NCI-H345 (cell line): ENCODE measurements at places on chromosomes 3 and 15.

DNA sequence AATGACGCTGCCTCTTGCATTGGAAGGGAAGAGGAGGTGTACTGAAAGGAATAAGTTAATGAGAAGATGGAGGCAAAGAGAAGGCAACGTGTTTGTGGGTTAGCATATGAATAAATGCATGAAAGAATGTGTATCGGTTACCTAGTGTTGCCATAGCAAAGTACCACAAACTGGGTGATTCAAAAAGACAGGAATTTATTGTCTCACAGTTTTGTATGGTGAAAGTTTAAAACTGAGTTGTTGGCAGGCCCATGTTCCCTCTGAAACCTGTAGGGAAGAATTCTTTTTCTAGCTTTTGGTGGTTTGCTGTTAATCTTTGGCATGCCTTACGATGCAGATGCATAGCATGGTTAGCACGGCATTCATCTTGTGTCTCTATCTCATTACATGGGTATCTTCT lies 729.9 kb downstream of the MECOM start:
- DNase-seq: no peak

- DNase-seq: no peak
These were observed 283.3 kb upstream of the TPRG1 start for GRCh38 chr3:188888321-188889053.

GRCh38 chr3:142896201-142896755 lies 7.4 kb upstream of the PCOLCE2 start:
- DNase-seq: no peak

DNA sequence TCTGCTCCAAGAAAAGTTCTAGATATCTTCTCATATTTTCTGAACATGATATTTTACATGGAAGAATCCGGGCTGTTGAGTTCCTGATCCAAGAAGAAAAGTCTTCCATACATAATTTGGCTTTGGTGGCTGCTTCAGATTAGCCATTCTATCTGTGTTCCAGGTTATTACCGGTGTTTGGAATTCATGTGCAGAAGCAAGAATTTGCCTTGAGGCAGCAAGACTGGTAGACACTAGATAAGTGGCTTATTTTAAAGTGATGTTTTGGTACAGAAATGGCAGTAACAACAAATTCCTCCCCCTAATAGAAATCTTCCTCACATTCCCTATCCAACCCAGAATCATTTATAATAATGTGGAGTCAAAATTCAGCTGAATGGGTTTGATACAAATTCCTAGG lies 29.2 kb downstream of the MITF start:
- no peak for DNase-seq

DNA sequence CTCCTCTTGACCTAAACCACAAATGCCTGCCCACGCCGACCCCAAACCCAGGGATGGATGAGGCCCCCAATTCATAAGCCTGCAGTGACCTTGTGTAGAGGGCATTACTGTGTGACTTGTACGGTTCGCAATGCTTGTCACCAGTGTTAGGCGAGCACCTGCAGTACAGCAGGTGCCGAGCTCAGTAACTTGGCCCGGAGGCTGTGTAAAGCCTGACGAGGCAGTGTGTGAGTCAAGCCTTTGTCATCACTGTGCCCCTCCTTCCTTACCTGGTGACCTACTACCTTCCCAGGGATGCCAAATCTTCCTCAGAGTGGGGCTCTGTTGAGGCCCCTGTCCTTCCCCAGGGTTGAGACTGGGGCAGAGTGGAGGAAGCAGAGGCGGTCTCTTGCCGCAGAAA lies 37.2 kb upstream of the TMEM115 start:
- no peak for DNase-seq

- no peak for DNase-seq
These were observed 160.1 kb upstream of the PDZRN3 start for GRCh38 chr3:73784686-73785392.

- no peak for DNase-seq
These were observed 1033.8 kb downstream of the DIPK2A start for GRCh38 chr3:145005427-145005826.

DNA sequence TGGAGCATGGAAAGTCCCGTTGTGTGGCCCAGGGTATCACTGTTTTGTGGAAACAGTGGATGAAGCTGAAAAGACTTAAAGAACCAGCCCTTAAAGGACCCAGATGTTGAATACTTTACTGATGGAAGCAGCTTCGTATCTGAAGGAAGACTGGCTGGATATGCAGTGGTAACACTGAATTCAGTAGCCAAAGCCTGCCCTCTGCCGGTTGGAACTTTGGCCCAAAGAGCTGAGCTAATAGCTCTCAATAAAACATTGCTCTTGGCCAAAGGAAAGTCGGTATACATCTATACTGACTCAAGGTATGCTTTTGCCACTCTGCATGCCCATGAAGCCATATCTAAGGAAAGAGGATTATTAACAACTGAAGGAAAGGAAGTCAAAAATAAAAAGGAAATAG lies 885.4 kb downstream of the PDCD6IP start:
- no peak for DNase-seq

GRCh38 chr15:46595016-46595415 lies 960.2 kb downstream of the SQOR start:
- DNase-seq: no peak

- DNase-seq: no peak
These were observed 113.8 kb upstream of the MEF2A start for GRCh38 chr15:99452010-99452409.

DNA sequence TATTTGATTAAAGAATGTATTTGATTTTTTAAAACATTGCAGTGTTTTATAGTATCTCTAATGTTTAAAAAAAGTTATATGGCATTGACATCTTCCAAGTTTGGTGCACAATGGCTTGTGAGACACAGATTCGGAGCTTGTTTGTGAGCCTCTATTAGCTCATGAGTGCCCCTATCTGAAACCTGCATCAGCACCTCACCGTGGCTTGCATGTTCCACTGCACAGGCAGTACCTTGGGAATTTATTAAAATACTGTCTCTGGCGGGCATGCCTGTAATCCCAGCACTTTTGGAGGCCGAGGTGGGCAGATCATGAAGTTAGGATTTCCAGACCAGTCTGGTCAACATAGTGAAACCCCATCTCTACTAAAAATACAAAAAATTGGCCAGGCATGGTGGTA lies 6.8 kb upstream of the RTP2 start:
- no peak for DNase-seq

GRCh38 chr15:67803996-67804843 lies 21.1 kb upstream of the SKOR1 start:
- DNase-seq: no peak

GRCh38 chr3:98770261-98771039 lies 7.3 kb downstream of the ST3GAL6 start:
- no peak for DNase-seq

GRCh38 chr15:37783290-37783689 lies 151.2 kb upstream of the TMCO5A start:
- no peak for DNase-seq

- DNase-seq: no peak
These were observed 51.3 kb downstream of the TPRG1 start for GRCh38 chr3:189222927-189223636.

DNA sequence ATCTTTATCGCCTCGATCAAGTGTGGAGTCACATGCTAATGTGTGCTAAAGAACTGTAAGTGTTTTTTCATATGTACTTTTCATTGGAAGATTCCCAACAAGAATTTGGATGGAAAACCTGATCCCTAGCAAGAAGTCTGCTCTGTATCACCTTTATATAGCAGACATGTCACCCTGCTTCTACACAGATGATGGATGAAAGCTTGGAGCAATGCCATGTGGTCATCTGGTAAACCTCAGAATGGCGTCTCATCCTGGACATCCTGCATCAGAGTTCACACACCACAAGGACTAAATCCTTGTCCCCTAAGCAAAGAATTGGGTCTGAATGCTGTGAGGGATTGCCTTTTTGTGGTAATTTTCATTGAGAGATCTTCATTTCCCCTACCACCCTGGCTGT lies 42.1 kb upstream of the CTDSPL start:
- no peak for DNase-seq

DNA sequence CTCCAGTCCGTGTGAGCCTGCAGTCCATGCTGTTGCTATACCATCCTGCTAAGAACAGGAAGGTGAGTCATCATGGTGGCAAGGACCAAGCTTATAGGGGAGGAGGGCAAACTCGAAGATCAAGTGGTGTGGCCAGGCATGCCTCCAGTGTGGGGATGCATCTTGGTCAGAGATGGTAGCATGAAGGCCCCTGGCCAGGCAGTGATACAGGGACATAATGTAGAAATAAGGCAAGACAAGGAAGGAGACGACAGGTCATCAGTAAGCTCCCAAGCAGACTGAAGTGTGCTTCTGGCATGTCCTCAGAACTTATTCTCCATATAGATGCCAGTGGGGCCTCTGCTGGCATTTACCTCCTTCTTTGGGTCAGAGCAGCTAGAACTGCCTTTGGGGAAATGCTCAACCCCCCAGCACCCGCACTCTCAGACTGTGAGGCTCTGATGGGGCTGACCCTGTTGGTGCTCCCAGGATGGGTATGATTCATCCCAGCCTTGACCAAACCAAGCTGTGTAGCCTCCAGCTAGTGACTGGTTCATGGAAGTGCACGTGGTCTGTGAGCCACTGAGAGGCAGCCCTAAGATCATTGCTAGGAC lies 52.5 kb upstream of the ATP2B2 start:
- DNase-seq: no peak

DNA sequence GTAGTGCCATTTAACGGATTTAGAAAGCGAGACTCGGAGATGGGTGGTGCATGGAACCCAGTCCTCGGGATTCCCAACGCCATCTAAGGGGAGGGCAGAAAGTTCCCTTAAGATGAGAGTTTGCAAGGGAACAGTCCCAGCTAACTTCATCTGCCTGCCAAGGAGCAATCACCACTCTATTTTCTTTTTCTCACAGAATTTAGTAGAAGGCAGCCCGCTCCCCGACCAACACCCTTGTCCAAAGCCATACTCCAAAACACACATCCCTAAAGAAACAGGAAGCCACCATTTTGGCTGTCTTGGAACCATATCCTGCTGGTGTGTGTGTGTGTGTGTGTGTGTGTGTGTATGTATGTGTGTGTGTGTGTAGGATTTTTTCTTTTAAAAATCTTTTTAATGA lies 7.1 kb upstream of the FGD5 start:
- no peak for DNase-seq

- peak; percentile 24 for DNase-seq
These were observed 1.5 kb downstream of the C2CD4A start for GRCh38 chr15:62068071-62068809.

GRCh38 chr15:98397419-98397818 lies 250.9 kb upstream of the IGF1R start:
- no peak for DNase-seq

DNA sequence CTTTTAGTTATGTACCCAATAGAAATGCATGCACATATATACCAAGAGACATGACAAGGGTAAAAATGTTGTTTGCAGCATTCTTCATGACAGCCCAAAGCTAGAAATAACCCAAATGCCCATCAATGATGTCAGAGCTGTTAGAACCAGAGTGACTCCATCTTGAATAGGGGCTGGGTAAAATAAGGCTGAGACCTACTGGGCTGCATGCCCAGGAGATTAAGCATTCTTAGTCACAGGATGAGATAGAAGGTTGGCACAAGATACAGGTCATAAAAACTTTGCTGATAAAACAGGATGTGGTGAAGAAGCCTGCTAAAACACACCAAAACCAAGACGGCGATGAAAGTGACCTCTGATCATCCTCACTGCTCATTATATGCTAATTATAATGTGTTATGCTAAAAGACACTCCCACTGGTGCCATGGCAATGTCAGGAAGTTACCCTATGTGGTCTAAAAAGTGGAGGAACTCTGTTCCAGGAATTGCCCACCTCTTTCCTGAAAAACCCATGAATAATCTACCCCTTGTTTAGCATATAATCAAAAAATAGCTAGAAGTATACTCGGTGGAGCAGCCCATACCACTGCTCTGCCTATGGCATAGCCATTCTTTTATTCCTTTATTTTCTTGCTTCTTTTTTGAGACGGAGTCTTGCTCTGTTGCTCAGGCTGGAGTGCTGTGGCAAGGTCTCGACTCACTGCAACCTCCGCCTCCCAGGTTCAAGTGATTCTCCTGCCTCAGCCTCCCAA lies 32.9 kb downstream of the ZBTB11 start:
- DNase-seq: no peak

GRCh38 chr3:39329493-39329892 lies at the start of gene CCR8:
Gene CCR8 (plus strand): TSS chr3:39329709. CDS start chr3:39332332, 2,623 bp downstream.
- DNase-seq: no peak

DNA sequence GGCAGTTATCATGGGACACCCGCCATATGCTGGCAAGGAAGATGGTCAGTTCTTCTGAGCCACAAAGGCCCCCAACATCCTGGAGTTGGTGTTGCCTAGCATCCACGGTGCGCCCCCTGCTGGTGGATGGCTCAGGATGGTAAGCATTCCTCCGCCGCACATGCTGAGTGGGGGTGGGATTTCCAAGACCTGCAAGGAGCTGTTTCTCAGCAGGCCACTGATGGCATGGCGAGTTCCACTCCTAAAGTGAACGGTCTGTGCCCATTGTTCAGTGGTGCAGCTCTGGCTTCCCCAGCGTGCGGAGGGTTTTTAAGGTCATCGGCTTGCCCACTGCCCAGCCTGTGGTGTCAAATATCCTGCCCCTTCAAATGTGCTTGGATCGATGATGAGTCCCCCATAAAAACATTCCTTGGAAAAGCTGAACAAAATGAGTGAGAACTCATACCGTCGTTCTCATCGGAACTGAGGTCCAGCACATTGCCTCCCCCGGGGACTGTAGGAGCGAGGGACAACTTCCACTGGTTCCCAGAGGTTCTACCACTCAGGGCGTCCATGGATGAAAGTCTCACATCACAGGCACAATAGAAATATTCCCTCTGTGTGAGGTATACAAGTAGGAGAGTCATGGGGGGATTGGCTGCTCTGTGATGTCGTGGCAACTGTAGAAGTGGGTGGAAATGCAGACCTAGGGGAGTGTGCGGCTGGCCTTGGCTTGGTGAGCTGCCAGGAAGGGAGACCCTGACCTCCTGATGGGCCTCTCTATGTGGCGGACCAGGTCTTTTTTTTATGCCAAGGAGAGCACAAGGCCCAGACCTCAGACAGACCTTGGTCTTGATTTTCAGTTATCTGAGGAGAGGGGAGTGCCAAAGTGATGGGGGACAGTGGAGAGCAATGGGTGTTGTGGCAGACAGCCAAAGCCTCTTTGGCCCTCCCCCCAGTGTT lies 102.0 kb downstream of the SNRPN start:
- no peak for DNase-seq

DNA sequence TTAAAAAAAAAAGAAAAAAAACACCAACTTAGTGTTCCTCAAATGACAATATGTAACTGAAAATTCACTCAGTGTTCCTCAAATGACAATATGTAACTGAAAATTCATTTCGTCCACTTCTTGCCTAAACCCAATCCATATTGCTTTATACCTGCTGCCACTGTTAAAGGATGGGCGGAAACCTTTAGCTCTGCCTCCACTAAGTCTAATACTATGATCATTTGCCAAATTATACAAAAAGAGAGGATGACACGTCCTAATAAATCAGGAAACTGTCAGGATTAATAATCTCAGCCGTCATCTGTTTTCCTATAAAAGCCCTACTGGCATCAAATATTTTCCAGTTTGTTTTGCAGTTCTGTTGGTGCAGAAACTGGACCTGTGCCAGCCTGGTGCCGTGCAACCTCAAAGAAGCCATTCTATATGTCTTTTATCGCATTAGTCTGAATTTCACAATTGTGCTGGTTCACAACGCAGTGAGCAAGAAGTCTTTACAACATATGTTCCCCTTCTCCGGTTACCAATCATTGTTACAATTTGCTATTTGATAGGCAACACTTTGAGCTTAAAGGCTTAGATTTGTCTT lies 160.4 kb upstream of the KCNH8 start:
- DNase-seq: peak; percentile 23
